Activated naive CD4-positive, alpha-beta T cell (primary cell): ENCODE measurements at places on chromosomes 5 and 9.

GRCh38 chr9:69573651-69574050 lies 98.5 kb downstream of the APBA1 start:
- DNase-seq: no peak

GRCh38 chr5:133114933-133115310 lies 63.1 kb downstream of the HSPA4 start:
- DNase-seq: no peak

- DNase-seq: no peak
These were observed 3.4 kb downstream of the GFM2 start for GRCh38 chr5:74763504-74763903.

- DNase-seq: no peak
These were observed 330.6 kb downstream of the ACTL7B start for GRCh38 chr9:108525186-108525585.

GRCh38 chr5:147177125-147177840 lies 57.5 kb upstream of the STK32A start:
- DNase-seq: no peak

GRCh38 chr5:81234801-81235200 lies 1.7 kb downstream of the CKMT2 start:
- DNase-seq: no peak

DNA sequence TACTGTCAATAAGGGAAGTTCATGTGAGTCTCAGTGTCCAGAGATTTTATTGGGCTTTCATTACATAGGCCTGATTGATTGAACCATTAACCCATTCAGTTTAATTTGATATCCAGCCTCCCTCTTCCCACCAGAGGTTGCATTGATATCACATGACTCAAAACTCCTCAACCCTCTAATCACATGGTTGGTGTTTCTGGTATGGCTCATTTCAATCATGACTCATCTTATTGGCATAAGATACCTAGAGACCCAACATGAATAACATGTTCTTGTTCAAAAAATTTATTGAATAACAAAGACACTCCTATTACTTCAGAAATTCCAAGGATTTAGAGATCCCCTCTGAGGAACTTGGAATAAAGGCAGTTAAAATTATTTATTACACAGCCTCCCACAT lies 982.2 kb downstream of the TLE1 start:
- no peak for DNase-seq
